Islet precursor cell (in vitro differentiated cells): ENCODE measurements at places on chromosomes 6 and 20.

DNA sequence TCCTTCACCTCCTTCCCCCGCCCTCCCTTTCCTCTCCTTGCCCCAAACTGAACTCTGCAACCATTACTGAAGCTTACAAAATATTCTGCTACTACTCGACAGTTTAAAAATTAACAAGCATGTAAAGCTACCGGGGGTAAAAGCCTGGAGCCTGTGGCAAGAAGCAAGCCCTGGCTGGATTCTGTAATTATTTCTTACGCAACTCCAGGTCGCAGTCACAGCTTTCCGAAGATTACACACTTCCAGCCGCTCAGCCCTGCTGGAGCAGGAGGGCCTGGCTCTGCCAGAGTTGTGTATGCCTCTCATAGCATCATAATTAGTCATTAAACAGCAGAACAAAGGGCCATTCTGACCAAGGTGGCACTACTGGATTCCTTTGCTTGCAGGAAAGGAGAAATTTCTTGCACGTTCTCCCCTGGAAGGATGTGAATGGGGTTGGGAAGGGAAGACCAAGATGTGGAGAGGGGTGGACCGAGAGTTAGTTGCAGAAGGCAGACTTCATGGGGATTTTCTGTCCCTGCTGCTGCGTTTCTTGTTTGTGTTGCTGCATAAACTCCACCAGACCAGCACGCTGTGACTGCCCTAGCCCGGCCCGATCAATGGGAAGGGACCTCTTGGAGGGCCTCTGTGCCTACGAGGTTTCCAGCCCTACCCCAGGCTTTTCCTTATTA is 23.6 kb downstream of the FOXQ1 start:
- DNase-seq = peak; percentile 97

DNA sequence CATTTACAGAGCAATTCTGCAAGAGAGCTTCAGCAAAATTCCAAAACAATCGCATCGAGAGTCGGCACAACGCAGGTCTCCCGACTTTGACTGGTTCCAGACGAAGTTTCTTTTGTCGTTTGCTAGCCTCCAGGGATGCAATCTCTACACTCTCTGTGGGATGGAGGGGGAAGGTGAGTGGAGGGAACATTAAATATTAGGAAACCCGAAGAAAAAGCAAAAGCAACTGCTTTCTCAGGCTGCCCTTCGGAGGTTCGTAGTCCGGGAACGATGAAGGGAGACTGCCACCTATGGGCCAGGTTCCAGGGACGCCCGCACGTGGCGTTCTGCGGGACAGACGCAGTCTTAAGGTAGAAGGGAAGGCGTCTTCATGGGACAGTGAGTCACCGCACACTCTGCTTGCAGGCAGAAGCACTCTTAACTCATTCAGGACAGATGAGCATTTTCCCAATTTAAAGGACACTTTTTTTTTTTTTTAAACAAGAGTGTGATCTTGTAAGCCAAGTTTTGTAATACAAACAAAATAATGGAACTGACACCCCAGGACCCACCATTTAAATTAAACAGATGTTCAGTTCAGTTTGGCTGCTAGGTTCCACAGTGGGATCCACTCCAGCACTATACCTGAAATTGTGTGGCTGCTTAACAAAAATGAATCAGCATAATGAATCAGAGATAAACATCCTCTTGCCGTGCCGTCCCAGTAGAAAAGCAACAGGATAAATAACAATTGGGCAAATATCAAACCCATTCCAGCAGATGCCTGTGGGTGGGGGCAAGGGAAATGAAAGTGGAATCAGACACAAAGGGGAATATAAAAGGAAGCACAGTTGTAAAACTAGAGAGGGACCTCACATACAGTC is 65.8 kb upstream of the ARMC2 start:
- DNase-seq = peak; percentile 95

DNA sequence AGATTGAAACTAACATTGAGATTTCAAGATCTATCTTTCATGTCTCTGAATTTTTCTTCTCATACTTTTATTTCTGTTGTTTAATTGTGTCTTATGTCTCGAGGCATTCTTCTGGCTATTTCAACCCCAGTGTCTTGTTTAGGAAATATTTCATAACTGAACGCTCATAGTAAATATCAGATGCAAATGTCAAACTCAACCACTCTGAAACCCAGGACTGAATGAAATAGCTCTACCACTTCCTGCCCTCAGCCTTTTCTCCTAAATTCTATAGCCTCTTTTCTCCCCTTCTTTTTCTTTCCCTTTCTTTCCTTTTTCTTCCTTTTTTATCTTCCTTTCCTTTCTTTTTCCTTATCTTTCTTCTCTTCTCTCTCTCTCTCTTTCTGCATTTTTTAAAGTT is 7.7 kb downstream of the ISM1 start:
- no peak for DNase-seq

GRCh38 chr6:5752391-5752680 is 254.4 kb downstream of the NRN1 start:
- DNase-seq = peak; percentile 80

GRCh38 chr6:137927777-137928218 is 60.7 kb downstream of the TNFAIP3 start:
- no peak for DNase-seq

GRCh38 chr20:45515147-45515913 is at the start of gene SPINT3:
Gene SPINT3 (minus strand): TSS chr20:45515622. CDS start chr20:45515608, 14 bp downstream.
- no peak for DNase-seq

DNA sequence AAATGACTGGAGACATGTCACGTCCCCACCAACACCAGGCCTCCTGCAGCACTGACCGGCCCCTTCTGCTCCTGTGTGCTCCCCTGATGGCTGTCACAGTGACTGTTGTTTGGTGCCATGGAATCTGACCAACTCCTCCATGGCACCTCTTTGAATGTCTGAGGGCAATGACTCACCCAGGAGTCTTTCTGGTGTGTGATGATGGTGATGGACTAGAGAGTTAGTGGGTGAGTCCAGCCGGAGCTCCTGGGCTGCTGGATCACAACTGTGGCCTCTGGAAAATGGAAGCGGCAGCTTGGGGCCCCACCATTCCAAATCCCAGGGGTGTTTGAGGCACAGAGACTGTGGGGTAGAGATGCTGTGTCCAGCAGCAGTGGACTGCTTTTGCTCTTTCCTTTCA is 133.3 kb downstream of the TFAP2C start:
- no peak for DNase-seq

DNA sequence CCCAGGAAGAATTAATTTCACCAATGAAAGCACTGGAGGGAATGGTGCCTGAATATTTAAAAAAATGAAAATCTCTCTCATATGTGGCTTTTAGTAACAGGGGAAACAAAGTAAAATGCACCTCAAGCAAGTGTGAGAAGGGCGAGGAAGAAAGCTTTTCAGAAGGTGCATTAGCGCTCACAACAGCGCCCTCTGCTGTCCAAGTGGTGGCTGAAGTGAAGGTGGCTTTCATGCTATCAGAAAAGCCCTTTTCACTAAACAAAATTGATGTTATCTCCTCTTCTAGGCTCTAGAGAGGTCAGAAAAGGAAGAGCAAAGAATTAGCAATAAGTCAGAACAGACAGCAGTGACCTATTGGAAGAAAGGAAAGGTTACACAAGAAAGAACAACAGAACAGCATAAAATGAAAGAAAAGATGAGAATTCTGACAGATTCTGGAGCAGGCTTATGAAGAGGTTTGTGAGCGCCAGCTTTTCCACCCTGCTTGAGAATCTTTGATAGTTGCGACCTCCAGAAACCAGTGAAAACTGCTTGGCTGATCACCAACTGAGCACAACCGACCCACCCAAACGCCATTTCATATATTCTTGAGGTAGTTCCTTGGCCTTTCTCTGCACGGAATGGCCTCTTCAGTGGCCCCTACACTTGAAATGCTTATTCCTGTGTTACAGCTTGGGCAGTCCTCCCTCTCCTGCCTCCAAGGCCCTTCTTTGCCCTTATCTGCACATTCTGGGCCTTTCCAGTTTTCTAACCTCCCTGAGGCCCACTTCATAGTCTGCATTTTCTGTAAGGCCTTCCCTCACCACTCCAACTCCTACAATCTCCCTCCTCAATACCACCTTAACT is 45.3 kb downstream of the SMLR1 start:
- DNase-seq = peak; percentile 74

DNA sequence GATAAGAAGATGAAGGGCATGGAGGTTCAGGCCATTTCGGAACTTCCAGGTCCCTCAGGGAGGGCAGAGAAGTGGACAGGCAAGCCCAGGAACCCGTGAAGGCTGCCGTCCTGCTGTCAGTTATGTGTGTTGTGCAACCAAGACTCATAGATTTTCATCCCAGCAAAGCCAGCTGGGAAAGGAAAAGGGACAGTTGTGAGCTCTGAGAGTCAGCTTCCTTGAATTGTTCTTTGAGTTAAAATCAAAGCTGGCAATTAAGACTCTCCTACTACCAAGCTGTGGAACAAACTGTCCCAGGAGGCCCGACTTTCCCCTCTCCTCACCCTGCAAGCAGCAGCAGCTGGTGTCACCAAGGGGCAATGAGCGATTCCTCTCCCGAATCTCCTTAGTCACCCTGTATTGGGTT is 46.3 kb upstream of the IYD start:
- DNase-seq = no peak

- DNase-seq = no peak
Observed at GRCh38 chr6:129908858-129909257, 47.7 kb upstream of the TMEM244 start.

DNA sequence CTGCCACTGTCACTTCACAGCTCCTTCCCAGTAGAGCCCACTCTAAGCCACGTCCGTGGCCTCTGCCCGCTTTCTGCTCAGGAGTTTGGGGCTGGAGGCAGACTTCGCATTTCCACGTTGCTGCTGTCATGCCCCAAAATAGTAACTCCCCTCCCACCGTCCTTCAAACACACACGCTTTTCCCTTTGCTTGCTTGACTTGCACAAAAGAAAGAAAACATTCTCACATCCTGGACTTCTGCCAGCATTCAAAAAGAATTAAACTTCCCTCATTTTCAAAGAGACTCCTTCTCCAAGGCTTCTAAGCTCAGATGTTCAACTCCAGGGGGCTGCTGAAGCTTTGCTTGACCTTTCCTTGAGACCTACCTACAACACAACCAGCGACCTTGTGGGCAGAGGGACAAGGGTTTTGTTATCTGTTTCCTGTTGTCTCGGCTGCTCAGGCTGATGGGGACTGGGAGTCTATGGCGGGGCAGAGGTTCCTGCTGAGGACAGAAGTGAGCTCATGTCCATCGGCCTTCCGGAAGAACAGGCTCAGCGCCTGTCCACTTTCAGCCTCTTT is 263.8 kb upstream of the FOXQ1 start:
- DNase-seq = no peak

DNA sequence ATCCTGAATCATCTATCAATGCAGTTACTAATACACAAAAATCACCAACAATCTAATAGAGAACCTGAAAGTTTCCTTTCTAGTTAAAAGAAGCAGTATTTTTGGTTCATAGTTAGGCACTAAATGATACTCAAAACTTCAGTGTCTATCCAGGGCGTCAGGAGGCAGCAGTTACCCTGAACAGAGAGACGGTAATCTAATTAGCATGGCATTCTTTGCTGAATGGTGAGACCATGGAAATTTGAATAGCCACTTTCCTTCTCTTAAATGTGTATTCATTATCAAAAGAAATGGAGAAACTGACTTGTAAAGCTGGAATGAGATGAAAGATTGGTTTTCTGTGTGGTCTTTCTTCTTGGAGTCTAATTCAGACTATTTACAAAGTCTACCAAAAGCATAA is 146.6 kb upstream of the BMP5 start:
- DNase-seq = no peak

DNA sequence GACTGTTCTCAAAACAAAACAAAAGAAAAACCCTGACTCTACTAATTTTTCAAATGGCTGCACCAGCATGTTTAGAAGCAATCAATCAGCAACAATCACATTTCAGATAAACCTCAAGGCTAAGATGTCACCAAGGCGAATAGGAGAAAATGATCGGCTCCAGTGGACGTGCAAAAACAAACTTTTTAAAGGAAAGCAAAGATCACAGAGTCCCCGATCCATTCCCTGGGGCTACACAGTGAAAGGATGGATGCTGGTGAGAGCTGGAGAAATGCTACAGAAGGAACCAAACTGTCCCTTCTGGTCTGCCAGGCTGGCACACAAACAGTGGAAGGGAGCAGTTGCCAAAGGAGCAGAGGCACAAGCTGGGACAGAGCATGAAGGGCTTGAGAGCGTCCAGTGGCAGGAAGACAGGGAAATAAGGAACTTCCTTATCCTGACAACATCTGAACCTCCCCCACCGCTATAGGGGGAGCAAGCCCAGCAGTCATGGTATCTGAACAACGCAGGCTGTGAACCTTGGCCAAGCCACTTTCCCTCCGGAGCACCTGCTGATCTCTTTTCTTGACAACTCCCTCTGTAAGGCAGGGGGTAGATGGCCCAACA is 73.7 kb upstream of the HIVEP1 start:
- peak; percentile 63 for DNase-seq

DNA sequence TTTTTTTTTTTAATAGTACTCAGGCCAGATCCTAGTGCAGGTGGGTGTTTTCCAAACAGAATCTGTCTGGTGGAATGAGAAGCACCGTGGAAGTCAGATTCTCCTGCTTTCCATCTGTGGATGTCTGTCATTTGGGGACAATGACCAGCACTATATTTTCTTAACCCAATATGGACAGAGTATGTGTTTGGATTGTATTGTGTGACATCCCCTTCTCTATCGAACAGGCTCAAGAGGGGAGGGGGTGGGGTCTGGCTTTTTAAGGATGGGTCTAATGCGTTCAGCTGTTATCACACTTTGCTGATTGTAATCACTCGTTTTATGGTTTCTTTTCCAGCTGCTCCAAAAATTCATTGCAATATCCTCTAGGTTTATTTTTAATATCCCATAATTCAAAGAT is 197.5 kb upstream of the CEP162 start:
- DNase-seq = no peak

- no peak for DNase-seq
Observed at GRCh38 chr6:13013681-13014503, 297.3 kb downstream of the PHACTR1 start.

DNA sequence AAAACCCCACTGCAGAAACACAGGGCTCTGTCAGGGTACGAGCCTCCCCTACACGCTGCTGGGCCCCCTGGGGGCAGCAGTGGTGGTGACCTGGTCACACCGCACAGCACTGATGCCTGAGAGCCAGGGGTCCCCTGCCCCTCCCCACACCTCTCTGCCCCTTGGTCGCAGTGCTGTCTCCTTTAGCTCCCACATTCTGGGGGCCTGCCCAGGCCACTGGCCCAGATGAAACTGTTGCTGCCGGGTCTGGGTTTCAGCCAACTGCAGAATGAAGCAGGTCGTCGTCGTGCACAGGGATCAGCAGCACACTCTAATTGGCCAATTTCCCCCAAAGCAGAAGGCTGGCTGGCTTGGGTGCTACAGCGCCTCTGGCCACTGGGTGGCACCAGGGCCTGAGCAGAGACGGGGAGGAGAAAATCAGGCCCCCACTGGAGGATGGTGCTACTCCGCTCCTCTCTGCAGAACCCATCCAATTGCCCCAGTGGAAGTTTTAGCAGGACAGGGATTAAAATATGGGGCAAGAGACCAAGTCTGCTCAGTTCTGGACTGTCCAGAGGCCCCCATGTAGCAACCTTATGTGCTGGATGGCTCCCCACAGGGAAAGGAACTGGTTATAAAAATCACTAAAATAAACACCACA is 26.1 kb downstream of the DIDO1 start:
- peak; percentile 92 for DNase-seq

GRCh38 chr6:107614828-107615227 is 124.9 kb downstream of the SOBP start:
- DNase-seq = no peak

GRCh38 chr6:131897621-131898020 is 53.6 kb downstream of the CCN2 start:
- no peak for DNase-seq

GRCh38 chr6:156727715-156728385 is 49.3 kb upstream of the ARID1B start:
- no peak for DNase-seq

- no peak for DNase-seq
Observed at GRCh38 chr6:141443032-141443431, 689.7 kb upstream of the GJE1 start.
